ENCODE measurements at places on chromosomes 11 and 22.

DNA sequence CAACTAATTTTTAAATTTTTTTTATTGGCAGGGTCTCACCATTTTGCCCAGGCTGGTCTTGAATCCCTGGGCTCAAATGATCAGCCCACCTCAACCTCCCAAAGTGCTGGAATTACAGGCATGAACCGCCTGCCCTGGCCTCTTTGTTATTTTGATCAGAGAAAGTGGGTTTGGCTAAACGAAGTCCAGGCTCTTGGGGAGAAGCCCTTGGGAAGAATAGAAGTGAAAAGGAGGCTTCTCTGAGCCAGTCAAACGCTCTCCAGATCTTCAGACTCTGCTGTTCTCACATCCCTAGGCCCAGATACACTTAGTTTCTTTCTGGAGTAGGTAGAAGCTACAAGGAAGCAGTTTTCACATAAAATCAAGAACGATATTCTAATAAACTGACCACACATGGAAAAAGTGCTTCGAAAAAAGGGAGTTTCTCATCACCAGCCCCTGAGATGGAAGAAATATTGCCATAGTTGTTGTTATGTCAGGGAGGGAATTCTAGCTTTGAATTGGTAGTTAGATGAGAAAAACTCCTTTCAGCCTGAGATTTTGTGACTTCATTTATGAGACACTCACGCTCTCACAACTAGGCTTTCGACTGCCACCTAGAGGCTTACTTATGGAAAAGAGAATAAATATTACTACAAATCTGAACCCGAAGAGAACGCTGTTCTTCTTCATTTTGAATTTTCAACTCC is 41.7 kb upstream of the AQP11 start:
- peak; percentile 59 for DNase-seq

GRCh38 chr11:33475993-33476392 is 218.8 kb downstream of the HIPK3 start:
- no peak for DNase-seq

- DNase-seq = no peak
Measured at GRCh38 chr11:64876835-64877341, 1.5 kb downstream of the EHD1 start.

DNA sequence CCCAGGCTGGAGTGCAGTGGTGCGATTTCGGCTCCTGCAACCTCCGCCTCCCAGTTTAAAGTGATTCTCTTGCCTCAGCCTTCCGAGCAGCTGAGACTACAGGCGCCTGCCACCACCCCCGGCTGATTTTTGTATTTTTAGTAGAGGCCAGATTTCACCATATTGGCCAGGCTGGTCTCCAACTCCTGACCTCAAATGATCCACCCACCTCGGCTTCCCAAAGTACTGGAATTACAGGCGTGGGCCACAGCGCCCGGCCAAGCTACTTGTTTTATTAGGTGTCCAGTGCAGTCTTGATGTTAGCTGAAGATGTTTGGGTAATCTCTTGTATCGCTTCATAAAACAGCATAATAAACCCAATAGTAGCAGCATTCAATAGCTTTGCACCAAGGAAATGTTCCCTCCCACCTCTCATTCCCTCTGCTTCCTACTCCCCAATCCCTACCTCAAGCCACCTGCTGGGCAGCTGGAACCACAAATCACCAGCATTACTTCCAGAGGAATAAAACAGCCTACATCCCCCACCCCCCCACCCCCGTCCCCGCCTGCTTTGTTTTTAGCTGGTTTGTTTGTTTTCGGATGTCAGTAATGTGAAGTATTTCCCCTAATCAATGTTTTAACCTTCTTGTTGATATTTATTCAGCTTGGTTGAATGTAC is 11.0 kb upstream of the GRIK4 start:
- DNase-seq = no peak

- no peak for DNase-seq
Measured at GRCh38 chr11:18063862-18064434, 17.9 kb upstream of the TPH1 start.

DNA sequence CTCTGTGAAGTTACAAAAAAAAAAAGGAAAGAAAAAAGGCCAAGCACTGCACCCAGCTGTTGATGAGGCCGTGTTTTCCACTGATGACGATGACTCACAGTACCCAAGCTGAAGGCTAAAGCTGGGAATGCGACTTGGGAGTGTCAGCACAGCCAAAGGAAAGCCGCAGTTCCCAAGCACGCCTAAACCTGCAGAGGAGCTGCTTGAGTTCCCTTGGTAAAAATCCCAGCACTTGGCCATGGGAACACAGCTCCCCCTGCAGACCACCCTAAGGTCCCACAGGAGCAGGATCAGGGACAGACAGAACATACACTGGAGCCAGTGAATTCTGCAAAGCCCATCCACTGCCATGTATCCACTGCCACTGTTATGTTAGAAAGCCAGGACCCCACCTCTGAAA is 39.9 kb downstream of the SERGEF start:
- no peak for DNase-seq

DNA sequence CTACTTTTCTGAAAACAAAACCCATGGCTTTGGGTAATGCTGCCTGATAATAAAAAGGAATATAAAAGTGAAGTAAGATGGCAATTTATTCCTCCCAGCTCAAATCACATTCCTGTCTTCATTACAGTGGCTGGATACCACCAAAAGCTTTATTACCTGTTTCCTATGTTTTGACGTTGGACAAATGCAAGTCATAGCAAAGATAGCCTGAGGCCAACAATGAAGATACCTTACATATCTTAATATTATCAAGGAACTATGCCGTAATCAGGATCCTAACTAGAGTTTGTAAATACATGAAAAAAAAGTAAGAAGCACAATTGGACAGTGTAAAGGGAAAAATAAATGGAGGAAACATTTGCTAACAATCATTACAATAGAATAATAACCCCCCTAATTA is 202.4 kb downstream of the SOX6 start:
- no peak for DNase-seq

GRCh38 chr11:114821621-114822412 is 143.5 kb downstream of the NXPE2 start:
- DNase-seq = no peak

DNA sequence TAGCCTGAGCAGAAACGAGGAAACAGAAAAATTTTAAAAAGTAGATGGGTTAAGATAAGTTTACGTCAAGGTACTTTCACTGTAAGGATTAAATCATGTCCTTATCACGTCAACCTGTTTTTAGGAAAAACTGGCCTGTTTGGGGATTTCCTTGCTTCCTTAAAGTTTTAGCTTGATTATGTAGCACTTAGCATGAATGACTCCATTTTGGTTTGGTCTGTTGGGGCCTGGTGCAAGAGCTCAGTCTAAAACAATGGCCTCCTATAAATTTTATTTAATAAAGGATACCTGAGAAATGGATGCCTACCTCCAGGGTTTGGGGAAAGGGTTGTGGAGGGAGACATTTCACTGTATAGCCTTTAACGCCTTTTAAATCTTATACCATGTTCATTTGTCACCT is 33.2 kb upstream of the CSTF3 start:
- DNase-seq = no peak

- DNase-seq = no peak
Measured at GRCh38 chr11:62926680-62927455, 5.7 kb upstream of the CHRM1 start.

DNA sequence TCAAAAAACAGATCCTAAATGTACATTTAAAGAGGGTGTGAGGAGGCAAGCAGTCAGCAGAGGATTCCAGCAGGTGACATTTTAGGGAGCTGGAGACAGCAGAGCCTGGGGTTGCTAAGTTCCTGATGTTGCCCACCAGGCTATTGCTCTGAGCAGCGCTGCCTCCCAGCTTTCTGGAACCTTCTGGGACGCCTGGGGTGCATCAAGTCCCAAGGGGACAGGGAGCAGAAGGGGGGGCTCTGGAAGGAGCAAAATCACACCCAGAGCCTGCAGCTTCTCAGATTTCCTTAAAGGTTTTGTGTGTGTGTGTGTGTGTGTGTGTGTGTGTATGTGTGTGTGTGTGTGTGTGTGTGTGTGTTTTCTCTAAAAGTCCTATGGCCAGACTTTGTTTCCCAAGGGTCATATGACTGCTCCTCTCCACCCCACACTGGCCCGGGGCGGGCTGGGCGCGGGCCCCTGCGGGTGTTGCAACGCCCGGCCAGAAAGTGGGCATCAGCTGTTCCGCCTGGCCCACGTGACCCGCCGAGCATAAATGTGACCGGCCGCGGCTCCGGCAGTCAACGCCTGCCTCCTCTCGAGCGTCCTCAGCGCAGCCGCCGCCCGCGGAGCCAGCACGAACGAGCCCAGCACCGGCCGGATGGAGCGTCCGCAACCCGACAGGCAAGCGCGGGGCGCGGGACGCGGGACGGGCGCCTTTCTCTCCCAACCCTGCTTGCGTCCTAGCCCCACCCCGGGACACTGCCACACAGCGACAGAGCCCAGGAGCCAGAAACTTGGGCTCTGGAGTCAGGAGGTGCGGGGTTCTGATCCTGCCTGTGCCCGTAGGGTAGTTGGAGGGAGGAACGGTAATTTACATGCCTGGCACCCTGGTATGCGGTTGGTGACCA is at the start of gene HMOX1:
HMOX1 (plus strand) TSS at position 560 of the 887 bp plus-strand sequence; CDS start at position 638, 78 bp downstream.
- DNase-seq = peak; percentile 22

DNA sequence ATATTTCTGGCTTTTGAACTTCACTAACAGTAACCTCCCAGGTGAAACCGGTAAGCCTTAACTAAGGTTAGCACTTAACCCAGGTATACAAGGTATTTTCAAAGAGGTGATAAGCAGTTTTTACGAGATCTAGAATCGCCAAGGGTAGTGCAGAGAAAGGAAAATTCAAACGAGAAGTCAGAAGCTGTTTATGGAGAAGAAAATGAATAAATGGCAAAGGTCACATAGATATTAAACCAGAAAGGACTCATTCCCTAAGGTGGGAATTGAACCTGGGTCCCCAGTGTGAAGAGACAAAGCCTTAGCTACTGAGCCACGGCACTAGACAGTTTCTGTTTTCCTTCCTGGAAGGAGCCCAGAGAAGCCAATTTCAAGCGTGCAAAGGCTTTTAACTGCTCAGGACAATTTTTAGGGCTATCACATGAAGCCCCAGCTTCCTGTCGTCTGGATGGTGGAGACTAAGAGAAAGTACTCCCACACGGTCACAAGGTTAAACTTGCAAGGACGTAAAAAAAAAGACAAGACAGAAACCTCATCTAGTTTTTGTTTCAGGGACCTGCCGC is 5.7 kb upstream of the C1QTNF6 start:
- DNase-seq = peak; percentile 51

- no peak for DNase-seq
Measured at GRCh38 chr11:112320668-112321067, 60.0 kb upstream of the PLET1 start.

- no peak for DNase-seq
Measured at GRCh38 chr11:112440518-112440917, 179.9 kb upstream of the PLET1 start.

DNA sequence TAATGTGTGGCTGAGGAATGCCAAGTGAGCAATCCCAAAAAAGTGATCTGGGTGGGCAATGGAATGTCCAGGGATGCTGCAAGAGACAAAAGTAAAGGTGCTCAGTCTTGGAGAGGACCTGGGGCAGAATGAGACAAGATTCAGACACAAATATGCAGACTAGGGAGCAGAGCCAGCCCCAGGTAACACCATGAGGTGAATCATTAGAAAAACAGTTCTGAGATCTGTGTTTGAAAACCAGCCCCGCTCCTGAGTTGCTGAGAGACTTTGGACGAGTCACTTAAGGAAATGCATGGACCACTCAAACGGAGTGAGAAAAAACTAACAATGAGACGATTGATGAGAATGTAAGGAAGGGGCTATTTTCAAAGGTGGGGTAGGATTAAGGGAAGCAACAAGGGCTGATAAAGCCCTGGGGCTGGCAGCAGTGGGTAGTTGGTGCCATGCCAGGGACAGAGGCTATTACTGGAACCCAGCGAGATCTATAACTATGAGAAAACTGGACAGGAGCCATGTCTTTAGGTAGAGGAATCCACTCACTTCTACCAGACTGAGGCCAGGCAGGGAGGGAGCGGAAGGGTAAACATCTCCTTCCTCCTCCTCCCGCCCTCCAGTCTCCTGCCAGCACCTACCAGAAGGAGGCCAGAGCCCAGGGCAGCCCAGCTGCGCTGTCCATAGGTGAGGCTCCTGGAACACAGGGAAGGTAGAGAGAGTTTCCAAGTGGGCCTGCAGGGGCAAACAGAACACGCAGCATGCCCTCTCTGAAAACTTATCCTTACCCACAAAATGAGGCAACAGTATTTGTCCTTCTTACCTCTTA is 130.4 kb upstream of the TEAD1 start:
- DNase-seq = no peak

GRCh38 chr11:73856031-73856567 is 20.5 kb downstream of the COA4 start:
- DNase-seq = no peak

GRCh38 chr11:30424321-30424720 is 101.4 kb downstream of the ARL14EP start:
- no peak for DNase-seq

DNA sequence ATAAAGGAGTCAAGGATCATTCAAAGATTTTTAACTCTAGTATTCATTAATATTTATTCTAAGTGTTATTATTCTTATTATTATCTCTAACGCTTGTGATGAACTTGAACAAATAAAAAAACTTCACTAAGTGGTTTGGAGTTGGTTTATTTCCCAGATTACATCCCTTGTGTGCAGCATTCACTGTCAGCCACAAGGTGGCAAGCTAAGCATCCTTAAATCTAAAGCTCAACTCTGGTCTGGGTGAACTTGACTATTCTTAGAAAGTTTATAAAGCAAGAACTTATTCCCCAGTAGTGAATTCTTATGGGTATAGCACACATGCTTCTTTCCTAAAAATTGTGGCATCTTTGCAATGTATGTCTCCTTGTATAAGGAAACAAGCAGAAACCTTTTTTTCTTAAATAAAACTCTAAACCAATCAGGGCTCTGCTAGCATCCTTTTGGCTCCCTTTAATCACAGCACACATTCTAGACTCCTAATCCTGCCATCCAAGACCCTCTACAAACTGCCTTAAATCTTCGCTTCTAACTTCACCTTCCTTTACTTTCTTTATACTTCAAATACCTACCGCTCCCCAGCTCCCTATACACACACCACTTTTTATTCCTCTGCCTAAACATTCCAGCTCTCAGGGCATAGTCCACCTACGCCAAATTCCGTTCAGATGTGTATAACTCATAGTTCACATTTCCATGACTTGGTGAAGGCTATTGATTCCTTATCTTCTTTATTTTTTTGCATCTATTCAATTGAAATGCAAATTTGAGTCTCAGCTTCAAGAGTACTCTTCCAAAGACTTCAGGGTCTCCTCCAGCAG is 1068.8 kb downstream of the DLG2 start:
- peak; percentile 51 for DNase-seq

GRCh38 chr11:6468712-6469495 is 4.8 kb downstream of the TRIM3 start:
- DNase-seq = no peak

GRCh38 chr11:6245536-6245935 is 6.6 kb downstream of the CNGA4 start:
- no peak for DNase-seq

DNA sequence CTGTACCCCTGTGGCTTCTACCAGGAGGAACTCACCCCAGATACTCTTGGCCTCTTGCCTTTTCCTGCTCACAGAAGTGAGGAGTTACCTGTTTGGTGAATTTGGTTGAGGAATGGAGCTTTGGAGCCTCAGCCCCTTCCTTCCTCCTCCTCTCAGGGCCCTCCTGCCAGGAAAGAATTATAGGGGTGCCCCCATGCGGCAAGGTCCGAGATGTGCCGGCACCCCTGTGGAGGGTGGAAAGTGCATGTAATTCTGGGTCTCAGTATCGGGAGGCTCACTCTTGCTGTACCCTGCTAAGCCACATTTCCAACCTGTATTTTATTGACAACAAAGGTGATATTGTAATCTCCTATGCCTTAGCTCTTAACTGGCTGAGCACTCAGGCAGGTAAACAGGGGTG is 13.7 kb upstream of the IGSF22 start:
- no peak for DNase-seq

Measured in KG1 (cell line).